Esophagus squamous epithelium (tissue), 5 donors: ENCODE measurements at places on chromosomes 6 and 20.

DNA sequence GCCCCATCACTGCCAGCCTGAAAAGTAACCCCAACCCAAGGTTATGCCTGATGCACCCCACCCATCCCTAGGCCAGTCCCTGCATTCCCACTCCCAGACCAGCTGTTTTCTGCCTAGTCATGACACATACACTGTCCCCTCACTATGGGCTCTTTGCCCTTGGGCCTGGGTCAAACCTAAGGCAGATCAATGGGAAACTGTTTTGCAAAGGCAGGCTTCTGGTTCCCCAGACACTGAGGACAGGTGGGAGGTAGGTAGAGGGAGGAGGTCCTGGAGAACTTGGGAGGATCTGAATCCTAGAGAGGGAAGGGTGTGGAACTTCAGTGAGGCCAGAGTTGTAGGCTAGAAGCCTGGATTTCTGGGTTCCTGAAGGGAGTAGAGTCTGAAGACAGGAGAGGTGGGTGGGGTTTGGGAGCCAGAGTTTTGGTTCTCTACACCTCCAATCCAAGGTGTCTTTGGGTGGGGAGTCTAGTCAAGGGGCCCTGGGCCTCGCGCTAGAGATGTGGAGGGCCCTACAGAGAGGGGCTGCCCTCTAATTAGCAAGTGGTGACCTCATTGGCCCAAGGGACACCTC is 2.0 kb downstream of the CLIC1 start:
- DNase-seq = no peak

- DNase-seq = no peak
These were observed 11.5 kb downstream of the FILIP1 start for GRCh38 chr6:75481936-75482593.

DNA sequence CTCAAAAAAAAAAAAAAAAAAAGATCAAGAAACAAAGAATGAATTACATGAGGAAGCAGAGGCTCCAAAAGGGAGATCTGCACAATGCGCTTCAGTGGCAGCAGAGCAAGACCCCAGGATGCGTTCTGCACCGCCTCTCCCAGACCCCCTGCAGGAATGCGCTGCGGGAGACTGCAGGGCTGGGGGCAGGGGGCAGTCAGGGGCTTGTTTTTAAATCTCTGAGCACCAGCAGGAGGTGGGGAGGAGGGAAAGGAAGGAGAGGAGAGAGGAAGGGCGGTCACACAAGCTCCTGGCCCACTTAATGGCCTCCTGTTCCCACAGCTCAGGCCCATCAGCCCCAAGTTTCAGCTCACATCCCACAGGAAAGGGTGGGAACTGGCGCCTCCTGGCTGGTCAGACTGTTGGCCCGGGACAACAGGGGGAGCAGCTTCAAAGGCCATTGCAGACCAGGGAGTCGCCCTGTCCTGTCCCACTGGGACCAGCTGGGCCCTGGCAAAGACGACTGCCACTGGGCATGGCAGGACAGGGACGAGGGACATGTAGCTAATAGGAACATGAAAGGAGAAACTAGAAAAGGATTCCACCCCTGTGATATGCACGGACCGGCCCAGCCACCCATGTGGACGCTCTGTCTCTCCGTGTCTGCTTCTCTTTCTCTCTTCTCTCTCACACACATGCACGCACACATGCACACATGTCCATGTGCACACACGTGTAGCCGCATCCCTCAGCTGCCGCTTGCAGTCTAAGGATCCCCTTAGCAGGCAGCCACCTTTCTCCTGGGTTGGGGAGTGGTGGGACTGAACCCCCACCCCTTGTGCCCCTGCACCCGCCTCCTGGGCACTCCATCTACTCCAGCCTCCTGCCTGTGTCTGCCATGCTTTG is 34.7 kb downstream of the TFEB start:
- DNase-seq = no peak

DNA sequence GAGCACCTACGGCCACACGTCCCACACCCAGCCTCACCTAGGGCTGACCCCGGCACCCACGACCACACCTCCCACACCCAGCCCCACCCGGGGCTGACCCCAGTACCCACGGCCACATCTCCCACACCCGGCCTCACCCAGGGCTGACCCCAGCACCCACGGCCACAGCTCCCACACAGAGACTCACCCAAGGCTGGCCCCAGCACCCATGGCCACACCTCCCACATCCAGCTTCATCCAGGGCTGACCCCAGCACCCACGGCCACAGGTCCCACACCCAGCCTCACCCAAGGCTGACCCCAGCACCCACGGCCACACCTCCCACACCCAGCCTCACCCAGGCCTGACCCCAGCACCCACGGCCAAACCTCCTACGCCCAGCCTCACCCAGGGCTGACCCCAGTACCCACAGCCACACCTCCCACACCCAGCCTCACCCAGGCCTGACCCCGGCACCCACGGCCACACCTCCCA is 36.7 kb downstream of the NINL start:
- DNase-seq = no peak

DNA sequence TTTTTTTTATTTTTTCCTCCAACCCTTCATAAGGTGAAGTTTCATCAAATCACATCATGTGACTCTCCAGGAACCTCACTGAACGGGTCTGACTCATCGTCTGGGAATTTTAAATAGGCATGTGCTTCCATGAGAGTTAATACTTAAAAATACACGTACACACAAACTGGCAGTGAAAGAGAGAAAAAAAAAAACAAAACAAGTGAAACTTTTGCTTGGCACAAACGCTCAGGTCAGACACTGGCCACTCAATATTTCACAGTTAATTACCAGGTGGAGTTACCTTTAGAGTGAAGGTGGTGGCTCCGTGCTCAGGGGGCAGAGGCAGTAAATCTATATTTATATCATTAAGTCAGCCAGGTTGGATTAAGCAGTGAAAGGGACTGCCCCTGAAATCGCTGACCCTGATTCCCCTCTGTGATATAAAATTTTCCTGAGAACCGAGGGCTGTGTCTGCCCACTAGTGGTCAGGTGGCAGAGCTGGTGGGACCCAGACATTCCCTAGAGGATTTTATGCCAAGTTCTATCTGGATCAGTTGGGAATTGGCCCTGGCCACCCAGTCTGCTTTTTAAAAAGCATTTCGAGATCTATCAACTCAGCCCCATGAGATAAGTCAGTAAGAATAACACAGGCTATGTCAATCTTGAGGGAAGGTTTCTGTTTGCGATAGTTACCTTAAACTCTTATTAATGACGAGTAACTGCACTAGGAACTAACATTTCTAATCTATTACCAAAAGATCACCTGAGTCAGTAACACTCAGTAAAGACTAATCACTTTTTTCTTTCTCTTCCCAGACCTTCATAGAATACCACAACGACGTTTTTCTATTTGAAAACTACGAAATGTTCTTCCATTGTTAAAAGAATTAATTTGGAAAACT is 259.1 kb downstream of the HDGFL1 start:
- no peak for DNase-seq

- DNase-seq = no peak
These were observed 133.4 kb upstream of the MYLIP start for GRCh38 chr6:15995493-15995892.

DNA sequence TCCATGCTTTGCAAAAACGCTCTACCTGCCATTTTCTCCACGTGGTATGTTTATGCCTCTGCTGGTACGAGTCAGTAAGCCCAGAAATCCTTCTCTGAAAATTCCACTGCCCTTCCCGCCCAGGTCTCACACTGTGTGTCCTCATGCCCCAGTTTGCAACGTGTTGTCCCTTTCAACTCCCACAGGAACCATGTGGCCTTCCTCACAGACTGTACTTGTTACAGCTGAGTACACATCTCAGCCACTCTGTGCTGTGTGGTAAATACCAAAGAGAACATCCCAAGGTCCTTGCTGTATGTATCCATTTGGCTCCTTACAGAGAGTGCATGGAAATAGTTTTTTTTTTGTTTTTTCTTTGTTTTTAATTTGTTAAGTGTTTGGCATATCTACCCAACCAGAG is 56.9 kb downstream of the RTN4IP1 start:
- DNase-seq = no peak

DNA sequence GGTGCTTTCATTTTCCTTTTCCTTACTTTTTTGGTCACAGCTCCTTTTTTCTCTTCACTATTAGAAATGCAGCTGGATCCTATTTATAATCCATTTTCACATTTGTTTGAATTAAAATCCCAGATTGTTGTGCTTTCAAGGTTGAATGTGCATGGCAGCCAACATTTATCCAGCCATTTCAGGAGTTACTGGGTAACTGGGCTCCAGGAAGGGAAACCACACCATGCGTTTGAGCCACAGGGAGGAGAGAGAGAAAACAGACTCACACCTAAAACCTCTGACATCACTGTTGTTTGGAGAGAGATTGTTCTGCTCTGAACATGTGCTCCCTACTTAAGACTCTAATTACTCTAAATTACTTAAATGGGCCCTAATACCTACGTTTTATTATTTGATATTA is 173.4 kb downstream of the BMP2 start:
- DNase-seq = no peak

DNA sequence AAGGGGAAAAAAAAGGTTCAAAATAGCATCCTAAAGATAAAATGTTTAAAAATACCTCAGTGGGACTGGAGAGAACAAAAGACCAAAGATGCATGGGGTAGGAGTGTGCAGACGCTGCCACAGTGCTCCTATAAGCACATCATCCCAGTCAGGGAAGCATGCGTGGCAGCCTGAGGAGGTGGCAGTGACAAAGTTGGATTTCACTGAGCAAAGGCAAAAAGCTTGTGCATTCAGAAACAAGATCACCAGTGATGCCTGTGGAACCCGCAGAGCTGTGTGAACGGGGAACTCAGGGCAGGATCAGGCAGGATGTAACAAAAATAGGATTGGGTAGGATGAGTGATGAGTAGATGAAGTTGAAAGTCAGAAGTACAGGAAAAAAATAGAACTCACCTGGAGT is 116.1 kb downstream of the RIMS1 start:
- no peak for DNase-seq

GRCh38 chr20:23412026-23412425 is 9.3 kb downstream of the NAPB start:
- DNase-seq = no peak

- no peak for DNase-seq
These were observed 1.9 kb upstream of the VGLL2 start for GRCh38 chr6:117263353-117263927.

- no peak for DNase-seq
These were observed 159.9 kb downstream of the UNC5CL start for GRCh38 chr6:40879169-40879568.
